ENCODE measurements at places on chromosomes 5 and 9. TPM values are rescaled to one million over a fixed set of nuclear protein-coding genes. Genes with fewer than 3 reads are reported as not detected.

DNA sequence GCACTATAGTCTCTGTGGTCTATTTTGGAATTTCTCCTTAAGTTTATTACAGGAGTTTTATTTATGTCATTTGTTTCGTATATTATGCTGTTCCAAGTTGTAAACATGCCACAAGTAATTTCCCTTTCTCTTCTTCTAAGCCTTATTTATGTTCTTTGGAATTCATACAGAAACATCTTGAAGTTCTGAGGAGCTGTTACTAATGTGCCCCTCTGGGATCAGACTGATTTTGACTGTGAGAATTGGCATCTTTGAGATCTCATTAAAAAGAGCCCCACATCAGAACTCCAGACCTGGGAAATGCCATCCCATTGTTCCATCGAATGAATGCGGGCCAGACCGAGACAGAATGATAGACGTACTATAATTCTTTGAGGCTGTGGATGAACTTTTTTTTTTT lies 138.8 kb upstream of the CD180 start:
- no peak for DNase-seq

DNA sequence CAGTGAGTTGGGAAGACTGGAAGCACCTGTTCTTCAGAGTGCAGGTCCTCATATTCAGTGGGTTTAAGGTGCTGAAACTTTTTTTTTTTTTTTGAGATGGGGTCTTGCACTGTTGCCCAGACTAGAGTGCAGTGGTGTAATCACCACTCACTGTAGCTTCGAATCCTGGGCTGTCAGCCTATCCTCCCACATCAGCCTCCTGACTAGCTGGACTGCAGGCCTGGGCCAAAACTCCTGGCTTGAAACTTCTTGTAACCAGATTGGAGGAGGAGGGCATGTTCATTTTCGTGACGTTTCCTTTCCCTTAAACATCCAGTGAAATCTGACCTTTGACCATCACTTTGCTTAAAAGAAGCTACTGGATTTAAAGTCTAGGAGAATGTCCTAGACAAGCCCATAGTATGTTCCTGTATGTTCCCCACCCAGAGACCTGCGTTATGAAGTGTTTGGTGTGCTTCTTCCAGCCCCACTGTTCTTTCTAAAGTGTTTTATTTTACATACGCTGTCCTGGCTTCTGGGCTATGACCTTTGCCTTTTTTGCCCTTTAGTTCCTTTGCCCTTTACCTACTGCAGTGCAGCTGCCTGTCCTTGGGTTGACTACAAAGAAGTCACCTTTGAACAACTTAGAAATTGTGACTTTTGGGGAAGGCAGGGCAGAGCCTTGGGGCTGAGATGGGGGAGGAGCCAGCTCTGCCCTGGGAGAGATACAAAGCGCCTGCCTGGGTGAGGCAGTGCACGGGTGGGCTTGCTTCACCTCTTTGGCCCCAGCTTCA lies 18.4 kb downstream of the TENT4A start:
- DNase-seq = no peak

DNA sequence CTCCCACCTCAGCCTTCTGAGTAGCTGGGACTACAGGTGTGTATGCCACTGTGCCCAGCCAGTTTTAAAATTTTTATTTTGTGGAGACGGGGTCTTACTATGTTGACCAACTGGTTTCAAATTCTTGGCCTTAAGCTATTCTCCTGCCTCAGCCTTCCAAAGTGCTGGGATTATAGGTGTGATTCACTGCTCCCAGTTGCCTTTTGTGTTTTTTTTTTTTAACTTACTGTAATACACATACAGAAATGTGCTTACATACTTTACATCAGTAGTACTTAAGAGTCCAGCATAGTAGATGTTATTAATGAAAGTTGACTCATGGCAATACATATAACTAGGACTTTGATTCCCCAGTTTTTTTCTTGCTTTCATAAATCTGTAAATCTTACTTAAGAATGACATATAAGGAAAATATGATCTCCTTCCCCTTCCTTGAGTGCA lies 4.7 kb downstream of the MAN2A1 start:
- no peak for DNase-seq

DNA sequence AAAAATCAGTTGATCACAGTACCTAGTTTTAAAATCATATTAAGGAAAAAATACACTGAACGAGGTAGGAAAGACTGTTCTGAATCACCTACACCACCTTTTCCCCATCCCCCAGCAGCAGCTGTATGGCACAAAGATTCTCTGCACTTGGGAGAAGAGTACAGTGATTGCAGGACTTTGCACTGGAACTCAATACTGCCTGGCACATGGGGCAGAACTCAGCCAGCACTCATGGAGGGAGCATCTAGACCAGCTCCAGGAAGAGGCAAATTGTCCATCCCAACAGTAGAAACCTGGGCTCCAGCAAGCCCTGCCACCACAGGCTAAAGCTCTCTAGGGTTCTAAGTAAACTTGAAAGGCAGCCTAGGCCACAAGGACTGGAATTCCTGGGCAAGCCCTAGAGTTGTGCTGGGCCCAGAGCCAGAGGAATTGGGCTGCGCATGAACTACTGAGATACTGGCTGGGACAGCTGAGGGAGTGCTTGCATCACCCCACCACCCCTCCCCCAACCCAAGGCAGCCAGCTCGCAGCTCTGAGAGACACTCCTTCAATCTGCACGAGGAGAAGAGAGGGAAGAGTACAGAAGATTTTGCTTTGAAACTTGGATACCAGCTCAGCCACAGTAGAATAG lies 654.4 kb upstream of the CDH6 start:
- no peak for DNase-seq

GRCh38 chr5:181222630-181223057 lies 437 bp upstream of the TRIM41 start:
- no peak for DNase-seq

DNA sequence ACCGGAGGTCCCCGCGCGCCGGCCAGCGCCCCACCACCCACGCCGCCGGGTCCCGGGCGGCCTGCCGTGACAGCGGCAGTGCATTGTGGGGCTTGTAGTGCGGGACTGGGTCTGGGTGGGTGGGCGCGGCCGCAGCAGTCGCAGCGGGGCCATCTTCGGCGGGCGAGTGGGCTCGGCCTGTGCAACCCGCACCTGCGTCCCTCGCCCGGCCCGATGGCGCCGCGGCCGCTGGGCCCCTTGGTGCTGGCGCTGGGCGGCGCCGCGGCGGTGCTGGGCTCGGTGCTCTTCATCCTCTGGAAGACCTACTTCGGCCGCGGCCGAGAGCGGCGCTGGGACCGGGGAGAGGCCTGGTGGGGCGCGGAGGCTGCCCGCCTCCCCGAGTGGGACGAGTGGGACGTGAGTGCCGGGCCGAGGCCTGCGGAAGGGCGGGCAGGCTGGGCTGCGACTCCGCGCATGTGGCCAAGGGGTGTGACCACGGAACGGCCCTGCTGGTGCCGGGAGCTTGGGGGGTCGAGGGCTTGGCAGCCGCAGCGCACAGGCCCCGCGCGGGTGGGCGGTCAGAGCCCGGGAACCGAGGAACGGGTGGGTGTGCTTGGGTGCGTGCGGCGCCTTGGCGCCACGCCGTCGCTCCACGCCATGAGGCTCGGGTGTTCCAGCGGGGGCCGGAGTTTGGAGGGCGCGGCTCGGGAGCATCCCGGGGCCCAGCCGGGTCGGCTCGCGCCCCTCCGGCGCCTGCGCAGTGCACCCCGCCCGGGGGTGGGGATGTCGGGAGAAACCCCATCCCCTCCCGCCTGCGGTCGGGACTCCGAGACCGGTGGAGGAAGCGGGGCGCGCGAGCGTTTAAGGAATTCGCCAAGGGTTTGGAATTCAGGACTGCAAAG lies at the start of gene ARL10:
Gene ARL10, plus strand, starts transcription at position 137 of the 881 bp plus-strand sequence. Its CDS starts 77 bp downstream, at position 214.
- no peak for DNase-seq

DNA sequence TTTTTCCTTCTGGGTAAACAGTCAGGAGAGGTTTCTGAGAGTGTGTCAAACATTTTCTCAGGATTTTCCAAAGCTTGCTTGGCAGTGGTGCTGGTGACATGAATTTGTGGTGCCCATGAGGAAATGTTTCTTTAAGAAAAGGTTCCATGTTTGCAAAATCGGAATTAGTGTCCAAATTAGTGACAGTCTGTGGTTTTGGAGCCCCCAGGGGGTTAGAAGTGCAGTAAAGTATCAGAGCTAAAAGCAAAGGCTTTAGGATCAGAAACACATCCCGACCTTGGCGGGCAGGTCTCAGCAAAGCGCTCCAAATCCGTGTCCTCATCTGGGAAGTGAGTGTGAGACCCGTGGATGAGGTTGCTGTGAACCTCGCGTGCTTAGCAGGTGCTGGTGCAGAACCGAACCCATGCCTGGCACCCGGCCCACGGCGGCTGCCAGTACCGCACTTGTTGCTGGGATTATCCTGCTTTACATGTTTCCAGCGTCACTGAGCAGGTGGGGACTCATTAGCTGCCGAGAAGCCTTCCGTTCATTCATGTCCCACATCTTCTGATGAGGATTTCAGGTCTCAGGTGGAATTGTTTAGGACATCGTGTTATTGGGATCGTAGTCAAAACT lies 70.8 kb upstream of the COL5A1 start:
- no peak for DNase-seq

GRCh38 chr9:113493203-113493520 lies 29.6 kb downstream of the RGS3 start:
- DNase-seq = no peak

- DNase-seq = no peak
Measured at GRCh38 chr5:179909224-179909623, 1.5 kb upstream of the TBC1D9B start.

DNA sequence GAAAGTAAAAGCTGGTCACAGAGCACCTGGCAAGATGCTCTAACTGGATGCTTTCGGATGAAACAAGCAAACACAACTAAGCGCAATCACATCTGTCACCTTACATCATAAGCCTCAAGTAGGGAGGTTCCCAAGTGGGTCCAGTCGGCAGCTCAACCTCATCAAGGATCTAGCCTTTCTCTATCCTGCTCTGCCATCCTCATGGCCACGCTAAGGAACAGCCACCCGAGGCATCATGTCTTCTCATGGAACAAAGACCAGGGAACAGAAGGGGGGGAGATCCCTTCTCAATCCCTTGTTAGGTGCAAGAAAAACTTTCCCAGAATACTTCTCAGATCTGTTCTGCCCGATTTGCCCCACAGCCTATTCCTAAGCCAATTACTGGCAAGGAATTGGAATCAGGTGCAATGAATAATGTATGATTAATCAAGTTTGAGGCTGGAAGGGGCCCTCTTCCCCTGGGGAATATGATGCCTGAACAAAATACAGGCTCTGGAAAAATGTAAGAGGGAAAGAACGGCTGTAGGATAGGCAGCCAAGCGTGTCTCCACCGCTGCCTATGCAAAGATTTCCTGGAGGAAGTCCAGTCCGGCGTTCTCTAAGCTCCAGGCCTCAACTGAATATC lies 1.3 kb upstream of the HABP4 start:
- no peak for DNase-seq

DNA sequence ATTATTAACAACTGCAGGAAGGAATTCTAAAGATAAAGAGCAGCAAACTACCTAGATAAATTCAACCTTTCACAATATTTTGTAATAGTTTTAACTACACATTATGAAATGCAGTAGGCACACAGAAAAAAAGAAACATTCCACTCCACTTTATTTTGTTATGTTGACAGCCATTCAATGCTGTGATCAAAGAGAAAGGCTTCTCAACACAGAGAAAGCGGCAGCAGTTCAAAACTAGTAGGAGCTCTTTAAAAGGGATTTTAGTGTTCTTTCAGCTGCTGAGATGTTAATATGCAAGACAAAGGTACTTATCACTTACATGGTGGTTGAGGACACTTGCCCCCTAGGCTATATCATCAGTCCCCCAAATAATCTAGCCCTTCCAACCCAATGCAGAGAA lies 11.6 kb downstream of the CEMIP2 start:
- no peak for DNase-seq

GRCh38 chr9:133679056-133679455 lies 42.9 kb downstream of the DBH start:
- DNase-seq = no peak

- DNase-seq = no peak
Measured at GRCh38 chr9:38482918-38483592, 58.8 kb upstream of the IGFBPL1 start.

GRCh38 chr9:121510766-121511550 lies 11.3 kb upstream of the GGTA1 start:
- DNase-seq = no peak

GRCh38 chr9:130535818-130536521 lies 43.4 kb upstream of the FUBP3 start:
- DNase-seq = no peak

DNA sequence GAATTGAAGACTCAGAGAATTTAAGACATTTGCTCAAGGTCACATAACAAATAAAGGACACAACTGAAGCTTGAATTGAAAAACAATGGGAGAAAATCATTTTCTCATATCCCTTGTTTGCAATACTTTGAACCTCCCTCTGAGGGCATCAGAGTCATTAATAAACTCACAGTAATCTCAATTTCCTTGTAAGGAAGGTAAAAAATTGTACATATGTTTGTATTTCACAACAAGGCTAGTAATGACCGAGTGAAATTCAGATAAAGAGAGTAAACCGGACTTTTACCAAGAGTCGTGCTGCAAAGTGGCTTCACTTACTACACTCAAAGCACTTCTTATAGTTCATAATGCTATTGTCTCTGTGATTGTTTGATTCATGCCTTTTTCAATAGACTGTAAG lies 665.0 kb downstream of the NR2F1-AS1 start:
- DNase-seq = no peak

DNA sequence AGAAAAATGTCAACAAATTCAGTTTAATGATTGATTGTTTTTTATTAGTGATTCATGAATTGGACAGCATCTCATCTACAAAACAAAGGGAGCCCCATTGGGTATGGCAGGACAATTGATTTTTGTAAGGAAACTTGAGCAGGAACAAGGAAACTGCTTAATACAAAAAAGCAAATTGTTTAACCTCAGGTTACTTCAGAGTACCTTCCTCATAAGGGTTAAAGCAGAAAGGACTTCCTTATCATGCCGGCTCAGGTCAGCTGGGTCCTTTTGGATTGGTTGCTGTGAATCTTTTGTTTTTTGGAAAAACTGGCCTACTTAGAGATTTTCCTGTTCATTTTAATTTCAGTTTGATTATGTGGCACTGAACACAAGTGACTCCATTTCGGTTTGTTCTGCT lies 211.8 kb downstream of the ARRDC3 start:
- DNase-seq = no peak

DNA sequence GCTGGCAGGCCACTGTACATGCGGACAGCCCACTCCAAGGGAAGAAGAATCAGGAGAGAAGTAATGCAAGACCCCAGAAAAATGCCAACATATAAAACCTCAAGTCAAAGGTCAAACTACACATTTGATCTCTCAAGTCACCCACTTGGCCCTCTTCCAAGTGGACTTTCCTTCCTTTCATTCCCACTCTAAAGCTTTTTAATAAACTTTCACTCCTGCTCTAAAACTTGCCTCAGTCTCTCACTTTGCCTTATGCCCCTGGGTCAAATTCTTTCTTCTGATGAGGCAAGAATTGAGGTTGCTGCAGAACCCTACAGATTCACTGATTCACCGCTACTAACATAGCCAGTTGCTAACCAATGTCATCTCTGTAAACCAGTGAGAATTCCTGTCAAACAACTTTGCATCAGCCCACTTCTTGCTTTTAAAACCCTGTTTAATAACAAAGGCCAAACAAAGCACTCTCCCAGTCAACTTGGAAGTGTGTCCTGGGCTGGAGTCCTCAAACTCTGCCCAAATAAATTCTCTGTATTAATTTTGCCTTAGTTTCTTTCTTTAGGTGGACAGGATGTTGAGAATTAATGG lies 6.9 kb upstream of the ATP6V1G1 start:
- DNase-seq = no peak

Gene KCNMB1
- total RNA-seq = not detected

Gene CD14
- total RNA-seq = 0.42 TPM

Gene UBE2QL1
- not detected for total RNA-seq

Gene HNRNPAB
- total RNA-seq = 273 TPM

Gene DMRT3
- not detected for total RNA-seq

Gene PRRX2
- total RNA-seq = 25.5 TPM

Gene ANGPTL2
- 0.20 TPM for total RNA-seq

Gene CFAP90
- not detected for total RNA-seq

Gene AIF1L
- 34.0 TPM for total RNA-seq

Gene TLR4
- 0.10 TPM for total RNA-seq

Gene ISL1
- 1.3 TPM for total RNA-seq

Gene GABRA6
- not detected for total RNA-seq

Measured in HCT116 (cell line).